ENCODE measurements at places on chromosomes 12 and 14.
A peak's percentile ranks its signal among the peaks of the same experiment; 100 is the strongest.

- no peak for DNase-seq
Measured at GRCh38 chr14:94346841-94347240, 23.7 kb upstream of the SERPINA6 start.

DNA sequence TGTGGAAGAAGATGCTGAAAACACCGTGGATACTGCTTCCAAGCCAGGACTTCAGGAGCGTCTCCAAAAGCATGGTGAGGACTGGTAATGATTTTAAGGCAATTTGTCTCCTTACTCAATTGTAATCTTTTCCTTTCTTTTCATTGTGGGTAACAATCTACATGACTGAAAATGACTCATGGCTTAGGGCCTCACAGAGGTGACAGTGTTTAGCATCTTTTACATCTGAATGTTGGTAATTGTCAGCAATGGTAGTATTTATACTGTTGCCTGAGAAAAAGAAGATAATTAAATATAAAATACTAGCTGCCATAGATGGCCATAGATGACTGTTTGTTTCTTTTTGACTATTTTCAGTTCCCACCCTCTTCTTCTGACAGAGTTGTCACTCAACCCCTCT, 31.6 kb downstream of the TULP3 start:
- DNase-seq, result no peak

DNA sequence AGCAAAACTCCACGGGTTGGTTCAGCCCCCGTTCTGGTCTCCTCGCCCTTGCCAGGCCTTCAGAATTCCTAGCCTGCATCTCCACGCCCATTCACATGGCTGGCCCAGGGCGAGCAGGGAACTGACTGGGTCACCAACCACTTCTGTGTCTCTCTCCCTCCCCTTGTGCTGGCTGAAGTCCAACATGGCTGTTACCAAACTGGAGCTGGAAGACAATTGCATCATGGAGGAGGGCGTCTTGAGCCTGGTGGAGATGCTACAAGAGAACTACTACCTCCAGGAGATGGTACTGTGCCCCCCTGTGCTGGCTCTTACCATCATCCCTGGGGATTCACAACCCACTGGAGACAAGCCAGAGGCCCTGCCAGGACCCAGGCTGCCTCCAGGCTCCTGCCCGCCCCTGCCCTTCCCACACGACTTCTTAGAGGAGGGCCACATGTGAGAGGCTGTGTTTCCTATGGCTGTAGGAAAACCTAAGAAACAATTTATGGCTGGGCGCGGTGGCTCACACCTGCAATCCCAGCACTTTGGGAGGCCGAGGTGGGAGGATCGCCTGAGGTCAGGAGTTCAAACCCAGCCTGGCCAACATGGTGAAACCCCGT, 9.9 kb downstream of the LRRC74A start:
- no peak for DNase-seq

GRCh38 chr14:72451054-72451972, 442.6 kb downstream of the DPF3 start:
- DNase-seq, result peak; percentile 84

- DNase-seq, result peak; percentile 58
Measured at GRCh38 chr14:30874999-30875787, 834 bp downstream of the COCH start.

DNA sequence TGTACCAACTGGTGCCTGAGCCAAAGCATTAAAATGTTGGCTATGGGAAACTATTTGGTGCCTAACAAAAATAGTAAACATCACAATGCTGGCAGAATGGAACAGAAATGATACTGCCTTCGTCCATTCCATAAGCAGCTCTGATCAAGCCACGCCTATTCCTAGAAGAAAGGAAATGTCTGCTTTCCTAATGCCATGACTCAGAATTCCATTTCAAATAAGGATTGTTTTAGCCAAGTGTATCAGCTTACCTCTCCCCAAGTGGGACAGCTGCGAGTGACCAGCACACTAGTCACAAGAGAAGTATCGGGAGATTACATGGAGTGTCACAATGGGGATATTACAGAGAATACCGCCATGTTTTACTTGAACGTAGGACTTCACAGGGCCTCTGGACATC, 38.7 kb downstream of the GLT8D2 start:
- DNase-seq, result no peak

DNA sequence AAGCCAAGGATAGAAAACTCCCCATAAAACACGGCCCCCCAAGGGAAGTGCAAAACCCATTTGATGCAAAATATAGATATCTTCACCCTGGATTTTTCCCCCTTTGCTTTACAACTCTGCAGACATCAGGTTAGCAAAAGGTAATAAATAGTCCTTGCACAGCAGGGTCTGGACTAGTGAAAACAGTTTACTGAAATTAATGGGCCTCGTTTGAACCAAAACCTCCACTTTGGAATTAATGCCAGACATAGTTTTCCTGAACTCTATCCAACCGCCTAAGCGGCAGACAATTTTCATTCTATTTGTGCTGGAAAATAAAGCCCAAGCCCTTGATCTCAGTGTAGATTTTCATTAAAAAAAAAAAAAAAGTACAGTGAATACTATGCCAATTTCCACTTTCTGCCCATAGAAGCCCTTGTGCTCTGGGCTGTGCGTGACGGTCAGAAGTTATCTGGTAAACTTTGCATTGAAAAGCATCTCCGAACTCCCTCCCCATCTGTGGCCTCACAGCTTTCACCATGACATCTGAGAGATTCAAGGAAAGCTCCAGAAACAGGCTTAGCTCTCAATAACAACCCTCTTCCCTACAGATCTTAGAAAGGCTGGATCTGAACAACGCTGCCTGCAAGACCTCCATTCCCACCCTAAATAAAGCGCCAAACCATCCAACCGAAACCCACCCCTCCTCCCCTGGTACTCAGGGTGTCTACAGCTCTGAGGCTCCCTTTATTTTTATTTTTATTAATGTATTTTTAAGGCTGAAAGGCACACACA, 11.0 kb upstream of the IRF2BPL start:
- peak; percentile 71 for DNase-seq

GRCh38 chr12:79547044-79547734, 143.6 kb downstream of the PAWR start:
- no peak for DNase-seq

GRCh38 chr14:71610797-71611196, 321.4 kb upstream of the RGS6 start:
- DNase-seq, result no peak

- no peak for DNase-seq
Measured at GRCh38 chr12:15599266-15600037, 189.7 kb downstream of the EPS8 start.

GRCh38 chr14:56137453-56137807, 19.2 kb downstream of the PELI2 start:
- DNase-seq, result no peak

DNA sequence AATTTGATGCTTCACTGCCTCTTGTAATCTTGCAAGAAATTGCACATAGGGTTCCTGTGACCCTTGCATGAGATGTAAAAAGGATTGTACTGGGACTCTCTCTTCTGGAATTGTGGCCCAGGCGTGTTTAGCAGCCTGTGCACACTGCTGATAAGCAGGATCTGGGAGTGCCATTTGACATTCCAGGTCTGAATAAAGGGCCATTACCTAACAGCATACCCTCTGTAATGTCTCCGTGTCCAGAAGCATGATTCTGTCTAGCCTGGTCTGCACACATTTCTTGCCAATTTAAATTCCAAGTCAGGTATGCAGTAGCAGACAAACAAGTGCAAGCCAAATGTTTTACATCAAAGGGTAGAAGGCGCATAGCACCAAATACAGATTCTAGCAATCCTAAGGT, 18.1 kb upstream of the MAPKAPK5 start:
- no peak for DNase-seq

- DNase-seq, result no peak
Measured at GRCh38 chr12:86959766-86960458, 703.7 kb upstream of the MGAT4C start.

- DNase-seq, result no peak
Measured at GRCh38 chr12:109278912-109279311, 30.2 kb downstream of the FOXN4 start.

DNA sequence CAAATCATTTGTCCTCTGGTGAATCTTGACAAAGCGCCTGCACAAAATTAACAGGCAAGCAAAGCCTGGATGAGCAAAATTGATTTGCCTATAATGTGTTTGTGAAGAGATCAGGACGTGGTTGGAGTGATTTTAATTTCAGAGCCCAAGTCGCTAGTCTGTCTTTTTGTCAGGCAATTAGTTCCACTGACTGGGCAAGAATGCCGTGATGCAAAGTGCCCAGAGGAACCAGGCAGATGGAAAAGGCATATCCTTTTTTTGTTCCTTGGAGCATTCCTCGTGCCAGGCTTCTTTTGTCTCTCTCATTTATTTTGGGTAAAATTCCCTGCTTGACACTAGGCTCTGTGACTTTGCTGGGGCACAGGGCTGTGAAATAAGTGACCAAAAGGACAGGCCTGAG, 65.9 kb upstream of the CCDC198 start:
- DNase-seq, result no peak

- no peak for DNase-seq
Measured at GRCh38 chr12:26791301-26791791, 41.6 kb downstream of the ITPR2 start.

DNA sequence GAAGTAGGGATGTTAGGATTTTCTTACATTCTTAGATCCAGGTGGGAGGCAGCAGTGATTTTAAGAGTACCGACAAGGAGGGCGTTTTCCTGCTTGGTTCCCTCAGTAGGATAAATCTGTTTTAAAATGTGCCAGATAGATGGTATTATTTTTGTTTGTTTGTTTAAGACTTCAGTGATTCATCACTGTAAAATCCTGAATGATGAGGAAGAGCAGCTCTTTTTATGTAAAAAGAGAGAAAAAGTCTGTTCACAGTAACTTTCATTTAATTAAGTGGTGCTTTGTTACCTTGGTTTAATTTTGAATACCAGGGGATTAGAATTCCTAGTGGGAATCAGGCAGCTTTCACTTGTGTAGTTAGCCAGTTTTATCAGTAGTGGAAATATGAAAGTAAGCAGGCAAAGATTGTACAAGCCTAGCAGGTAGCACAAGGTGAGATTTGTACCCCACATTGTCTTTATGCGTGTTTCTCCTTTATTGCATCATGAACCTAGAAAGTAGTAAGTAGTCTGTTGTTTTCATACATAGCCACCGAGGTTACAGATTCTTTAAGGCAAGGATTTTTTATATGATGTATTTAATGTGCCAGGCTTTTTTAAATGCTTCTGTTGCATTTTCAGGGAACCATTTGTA, 349.6 kb downstream of the CCDC91 start:
- DNase-seq, result no peak

DNA sequence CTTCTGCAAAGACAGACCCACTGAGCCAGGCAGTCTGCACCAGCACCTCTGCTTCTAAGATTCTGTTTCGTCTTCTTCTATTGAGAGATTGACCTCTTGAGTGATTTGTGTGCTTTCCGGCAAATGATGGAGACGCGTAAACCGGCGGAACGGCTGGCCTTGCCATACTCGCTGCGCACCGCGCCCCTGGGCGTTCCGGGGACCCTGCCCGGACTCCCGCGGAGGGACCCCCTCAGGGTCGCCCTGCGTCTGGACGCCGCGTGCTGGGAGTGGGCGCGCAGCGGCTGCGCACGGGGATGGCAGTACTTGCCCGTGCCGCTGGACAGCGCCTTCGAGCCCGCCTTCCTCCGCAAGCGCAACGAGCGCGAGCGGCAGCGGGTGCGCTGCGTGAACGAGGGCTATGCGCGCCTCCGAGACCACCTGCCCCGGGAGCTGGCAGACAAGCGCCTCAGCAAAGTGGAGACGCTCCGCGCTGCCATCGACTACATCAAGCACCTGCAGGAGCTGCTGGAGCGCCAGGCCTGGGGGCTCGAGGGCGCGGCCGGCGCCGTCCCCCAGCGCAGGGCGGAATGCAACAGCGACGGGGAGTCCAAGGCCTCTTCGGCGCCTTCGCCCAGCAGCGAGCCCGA, 703 bp downstream of the ASCL4 start:
- peak; percentile 62 for DNase-seq

- DNase-seq, result no peak
Measured at GRCh38 chr12:64400041-64400440, 4.2 kb upstream of the XPOT start.

DNA sequence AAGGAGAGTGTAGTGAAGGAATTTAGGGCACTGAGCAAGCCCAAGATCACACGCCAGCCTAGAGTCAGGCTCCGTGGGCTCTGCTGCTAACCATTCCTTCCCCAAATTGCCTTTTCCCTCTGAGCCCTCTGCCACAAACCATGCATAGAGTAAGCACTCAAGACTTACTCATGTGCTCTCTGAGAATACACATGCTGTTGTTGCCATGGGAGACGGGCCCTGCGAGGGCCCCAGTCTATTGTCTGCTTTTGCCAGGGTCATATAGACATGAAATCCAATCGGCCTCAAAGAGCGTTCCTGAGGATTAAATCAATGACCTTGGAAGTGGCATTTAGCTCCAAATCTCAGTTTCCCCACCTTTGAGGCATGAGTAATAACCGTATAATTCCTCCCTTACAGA, 48.7 kb upstream of the WSCD2 start:
- no peak for DNase-seq

- no peak for DNase-seq
Measured at GRCh38 chr14:25239170-25239569, 189.2 kb upstream of the STXBP6 start.

DNA sequence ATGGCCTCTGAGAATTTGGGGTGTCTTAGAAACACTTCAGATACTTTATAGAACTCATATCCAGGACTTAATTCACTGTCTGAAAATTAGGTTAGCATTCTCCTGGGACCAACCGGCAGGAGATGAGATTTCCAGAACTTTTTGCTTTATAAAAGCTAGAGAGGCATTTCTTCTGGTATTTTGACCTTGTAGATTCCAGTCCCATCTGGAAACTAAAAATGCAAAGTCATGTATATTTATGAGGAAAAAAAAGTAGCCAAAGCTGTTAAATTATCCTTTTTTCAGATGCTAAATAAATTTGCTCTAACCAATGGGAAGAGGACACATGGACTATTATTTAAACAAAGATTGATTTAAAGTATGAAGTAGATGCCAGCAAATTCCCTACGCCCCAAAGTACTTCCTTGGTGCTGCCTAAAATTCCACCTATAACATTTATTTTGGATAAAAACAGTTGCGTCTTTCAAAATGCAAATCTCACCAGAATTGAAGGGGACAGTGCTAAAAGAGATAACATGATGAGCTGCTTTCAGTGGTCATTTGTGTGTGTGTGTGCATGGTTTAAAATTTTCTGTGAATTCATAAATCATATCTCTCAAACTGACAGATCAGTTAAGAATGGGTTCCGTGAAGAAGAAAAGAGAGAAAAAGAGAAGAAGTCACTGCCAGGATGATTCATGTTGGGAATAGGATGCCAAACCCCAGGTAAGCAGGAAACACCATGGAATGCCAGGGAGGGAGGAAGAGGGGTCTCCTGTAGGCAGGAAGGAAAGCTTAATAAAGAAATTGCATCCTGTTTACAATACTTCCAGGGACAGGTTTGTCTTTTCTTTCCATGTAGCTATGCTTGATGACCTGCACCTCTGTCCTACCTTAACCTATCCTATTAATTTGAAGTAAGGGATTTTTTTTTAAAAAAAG, 97.7 kb upstream of the RGS6 start:
- DNase-seq, result no peak

DNA sequence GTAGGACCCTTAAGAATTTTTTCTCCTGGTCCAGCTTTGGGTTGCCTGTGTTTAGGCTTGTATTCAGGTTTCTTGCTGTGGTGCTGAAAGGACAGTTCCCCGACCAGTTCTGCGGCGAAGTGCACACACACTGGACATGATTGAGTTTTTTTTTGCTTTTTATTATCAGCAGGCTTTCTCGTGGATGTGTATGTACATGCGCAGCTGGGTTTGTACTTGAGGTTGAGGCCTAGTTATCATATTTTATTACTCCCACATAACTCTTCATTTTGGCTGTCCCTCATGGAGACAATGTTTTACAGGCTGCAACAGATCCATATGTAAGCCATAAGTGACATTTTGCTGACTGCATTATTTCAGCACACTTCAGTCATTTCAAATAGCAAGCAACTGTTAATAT, 2.5 kb downstream of the SCN8A start:
- peak; percentile 78 for DNase-seq
